ENCODE measurements at places on chromosomes 11 and 22.

DNA sequence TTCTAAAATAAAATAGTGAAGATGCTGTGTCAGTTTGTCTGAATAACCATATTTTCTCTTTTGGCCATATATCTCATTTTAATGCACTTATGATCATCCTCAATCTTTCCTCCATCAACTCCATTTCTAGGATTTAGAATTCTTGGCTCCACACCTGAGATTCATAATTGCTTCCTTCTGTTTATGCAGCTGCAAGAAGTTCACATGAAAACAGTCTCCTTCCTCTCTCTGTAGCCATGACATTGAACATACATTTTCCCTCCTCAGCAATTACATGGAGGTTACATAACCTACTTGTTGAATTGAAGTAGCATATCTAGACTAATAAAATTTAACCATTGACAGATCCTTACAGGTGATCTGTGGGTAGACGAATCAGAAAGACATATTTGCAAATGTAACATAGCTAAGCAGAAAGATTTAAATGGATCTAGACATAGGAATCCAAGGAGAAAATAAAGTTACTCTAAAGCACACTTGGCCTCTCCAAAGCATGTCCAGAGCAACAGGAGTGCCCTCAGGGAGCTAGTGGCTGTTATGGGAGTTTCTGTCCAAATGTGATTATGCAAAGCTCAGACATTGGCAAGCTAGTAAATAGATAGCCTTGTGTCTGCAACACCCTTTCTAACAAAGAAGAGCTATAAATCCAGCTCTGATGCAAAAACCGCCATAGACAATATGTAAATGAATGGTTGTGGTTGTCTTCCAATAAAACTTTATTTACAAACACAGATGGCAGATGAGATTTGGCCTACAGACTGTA lies 119.9 kb upstream of the MPPED2 start:
- no peak for DNase-seq

DNA sequence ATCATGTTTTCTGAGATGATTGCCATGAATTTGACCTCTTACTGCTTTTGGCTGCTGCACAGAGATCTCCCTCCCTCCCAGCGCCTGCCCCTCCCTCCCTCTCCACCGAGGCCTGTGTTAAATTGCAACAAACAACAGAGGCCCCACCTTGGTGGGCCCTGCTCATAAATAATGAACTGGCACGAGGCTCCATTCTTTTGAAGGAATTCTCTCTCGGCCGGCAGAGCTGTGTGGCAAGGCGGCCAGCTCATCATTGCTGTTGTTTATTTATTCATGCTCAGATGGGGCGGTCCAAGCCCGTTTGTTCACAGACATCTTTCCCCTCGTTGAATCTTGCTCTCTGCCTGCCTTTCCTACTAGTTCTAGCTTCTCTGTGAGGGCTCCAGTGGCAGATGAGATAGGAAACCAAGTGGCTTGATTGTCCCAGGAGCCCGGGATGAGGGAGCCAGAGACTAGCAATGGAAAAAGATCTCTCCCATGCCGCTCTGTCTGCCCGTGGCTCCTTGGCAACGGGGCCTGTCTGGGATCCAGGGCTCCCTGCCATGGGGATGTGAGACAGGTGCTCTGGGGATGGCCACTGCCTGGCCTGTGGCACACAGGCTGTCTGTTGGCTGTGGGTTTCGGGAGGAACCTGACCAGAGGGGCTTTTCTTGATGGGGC lies 192.6 kb downstream of the DSCAML1 start:
- no peak for DNase-seq

GRCh38 chr11:67780056-67780455 lies 105.6 kb upstream of the ALDH3B2 start:
- no peak for DNase-seq

- DNase-seq: no peak
These were observed 27.2 kb upstream of the SYT7 start for GRCh38 chr11:61607920-61608599.

DNA sequence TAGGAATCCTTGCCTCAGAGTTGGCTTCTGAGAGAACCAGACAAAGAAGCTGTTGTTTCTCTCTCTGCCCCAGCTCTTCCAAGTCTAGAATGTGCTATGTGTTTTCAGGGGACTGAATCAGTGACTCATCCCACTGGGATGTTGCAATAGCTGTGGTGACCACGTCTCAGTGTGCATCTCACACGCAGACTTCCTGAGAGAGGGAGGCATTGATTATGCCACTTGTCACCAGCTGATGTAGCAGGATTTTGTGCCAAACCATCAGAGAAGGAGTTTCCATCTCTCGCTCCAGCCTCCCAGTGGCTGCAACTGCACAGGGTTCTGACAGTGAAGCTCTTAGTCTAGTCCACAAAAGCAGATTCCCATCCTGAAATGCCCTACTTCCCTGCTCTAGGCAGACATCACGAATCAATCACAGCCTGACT lies 455.8 kb downstream of the MIAT start:
- DNase-seq: peak; percentile 99

GRCh38 chr22:23688571-23688970 lies 2.2 kb upstream of the RGL4 start:
- DNase-seq: no peak

GRCh38 chr11:65589444-65590239 lies 6.0 kb downstream of the KCNK7 start:
- no peak for DNase-seq

DNA sequence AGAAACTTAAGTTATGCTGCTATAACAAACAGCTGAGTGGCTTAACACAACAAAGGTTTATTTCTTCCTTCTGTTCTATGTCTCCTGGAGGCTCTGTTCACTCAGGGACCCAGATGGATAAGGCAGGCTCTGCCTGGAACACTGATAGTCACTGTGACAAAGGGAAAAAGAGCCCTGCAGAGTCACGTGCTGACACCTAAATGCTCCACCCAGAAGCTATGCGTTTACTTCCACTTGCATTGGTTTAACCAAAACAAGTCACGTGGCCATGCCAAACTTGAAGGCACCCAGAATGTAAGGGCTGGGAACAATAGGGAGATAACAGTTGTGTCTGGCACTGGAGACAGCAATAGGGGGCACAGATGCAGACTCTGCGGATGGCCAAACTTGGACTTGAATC lies 3.4 kb upstream of the MS4A15 start:
- DNase-seq: no peak

DNA sequence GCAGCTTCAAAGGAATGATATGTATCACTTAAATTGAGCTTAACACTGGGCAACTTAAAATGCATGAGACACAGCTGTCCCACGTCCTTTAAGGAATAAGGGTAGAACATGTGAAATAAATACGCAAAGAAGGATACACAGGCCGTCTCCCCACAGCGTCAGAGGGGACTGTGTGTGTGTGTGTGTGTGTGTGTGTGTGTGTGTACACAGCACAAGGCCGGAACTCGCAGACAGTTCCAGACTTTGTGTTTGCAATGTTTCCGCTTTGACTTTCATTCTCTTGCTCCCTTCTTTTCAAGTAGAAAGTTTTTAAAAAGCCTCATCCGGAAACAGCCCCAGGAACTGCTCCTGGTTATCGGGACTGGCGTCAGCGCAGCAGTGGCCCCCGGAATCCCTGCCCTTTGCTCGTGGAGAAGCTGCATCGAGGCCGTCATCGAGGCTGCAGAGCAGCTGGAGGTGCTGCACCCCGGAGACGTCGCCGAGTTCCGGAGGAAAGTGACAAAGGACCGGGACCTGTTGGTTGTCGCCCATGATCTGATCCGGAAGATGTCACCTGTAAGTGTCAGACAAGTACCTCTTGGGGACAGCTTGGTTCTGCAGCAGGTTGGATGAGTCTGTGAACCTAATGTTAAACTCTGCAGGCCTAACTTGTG lies 13.3 kb downstream of the FAM118A start:
- no peak for DNase-seq

DNA sequence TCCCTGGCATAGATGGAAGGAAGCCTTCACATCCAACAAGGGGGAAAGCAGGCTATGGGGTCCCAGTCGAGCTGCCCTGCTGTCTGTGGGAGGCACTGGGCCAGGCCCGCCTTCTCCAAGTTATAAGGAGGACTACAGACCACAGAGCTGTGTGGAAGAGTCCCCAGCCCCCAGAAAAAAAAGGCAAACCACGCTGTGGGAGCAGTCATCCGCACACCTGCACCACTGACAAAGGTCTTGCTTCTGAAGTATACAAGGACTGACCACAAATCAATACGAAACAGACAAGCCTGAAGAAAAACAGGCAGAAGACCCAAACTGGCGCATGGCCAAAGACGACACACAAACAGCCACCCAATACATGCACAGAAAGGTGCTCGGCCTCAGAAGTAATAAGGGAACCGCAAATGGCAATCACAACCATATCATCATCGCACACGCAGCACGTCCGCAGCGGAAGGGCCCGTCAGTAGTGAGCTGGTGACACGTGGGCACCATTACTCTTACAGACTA lies 384.1 kb downstream of the CTTN start:
- no peak for DNase-seq

GRCh38 chr22:35131525-35132000 lies 65.6 kb downstream of the ISX start:
- DNase-seq: no peak

DNA sequence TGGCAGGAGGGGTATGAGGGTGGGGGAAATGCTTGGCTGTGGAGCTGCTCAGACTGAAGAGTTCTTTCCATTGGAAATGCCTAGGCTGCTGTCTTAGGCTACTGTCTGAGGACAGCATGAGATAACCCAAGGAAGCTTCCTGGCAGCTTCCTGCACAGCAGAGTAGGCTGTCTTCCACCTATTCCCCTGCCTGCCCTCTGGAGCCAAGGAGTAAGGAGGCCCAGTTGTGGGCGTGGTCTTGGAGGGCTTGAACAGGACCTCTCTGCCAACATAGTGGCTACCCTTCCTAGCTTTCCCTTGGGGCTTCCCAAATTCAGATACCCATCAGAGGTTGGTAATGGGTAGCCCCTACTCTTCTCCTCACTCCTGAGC lies 25.9 kb downstream of the PHLDB1 start:
- no peak for DNase-seq

GRCh38 chr11:27111896-27112295 lies 71.3 kb downstream of the BBOX1 start:
- no peak for DNase-seq

DNA sequence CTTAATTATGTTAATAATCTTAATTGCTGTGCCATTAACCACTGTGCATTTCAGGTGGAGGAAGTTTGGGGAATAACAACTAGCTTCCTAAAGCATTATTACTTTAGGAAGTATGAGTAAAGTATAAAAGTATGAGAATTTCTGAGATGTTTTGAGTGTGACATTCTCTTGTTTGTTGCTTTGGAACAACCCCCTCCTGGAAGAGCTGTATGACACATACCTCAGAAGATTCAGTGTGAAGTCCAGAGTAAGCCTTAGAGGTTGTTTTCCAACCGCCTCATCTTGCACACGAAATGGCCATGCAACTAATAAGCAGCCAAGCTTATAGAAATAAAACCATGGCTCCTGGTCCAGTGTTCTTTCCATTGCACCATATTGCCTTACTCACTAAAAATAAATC lies 21.7 kb downstream of the CCDC81 start:
- DNase-seq: no peak

GRCh38 chr11:44748606-44749005 lies 21.8 kb downstream of the TSPAN18 start:
- DNase-seq: no peak

DNA sequence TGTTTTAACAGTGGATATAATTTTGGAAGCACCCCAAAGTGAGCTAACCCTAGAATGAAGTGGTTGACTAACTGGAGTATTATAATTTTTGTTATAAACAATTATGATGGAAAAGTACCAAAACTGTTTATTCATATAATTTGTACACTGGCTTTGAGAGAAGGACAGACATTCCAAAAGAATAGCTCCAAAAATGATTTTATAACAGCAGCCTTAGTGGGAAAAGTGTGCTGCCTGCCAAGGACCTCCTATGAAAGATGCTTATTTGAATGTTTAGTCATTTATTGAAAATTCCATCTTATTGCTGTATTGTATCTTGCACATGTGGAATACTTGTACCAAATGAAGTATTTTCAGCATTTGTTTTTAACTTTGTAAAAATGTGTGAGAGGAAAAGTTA lies 169.8 kb downstream of the GUCY1A2 start:
- no peak for DNase-seq

DNA sequence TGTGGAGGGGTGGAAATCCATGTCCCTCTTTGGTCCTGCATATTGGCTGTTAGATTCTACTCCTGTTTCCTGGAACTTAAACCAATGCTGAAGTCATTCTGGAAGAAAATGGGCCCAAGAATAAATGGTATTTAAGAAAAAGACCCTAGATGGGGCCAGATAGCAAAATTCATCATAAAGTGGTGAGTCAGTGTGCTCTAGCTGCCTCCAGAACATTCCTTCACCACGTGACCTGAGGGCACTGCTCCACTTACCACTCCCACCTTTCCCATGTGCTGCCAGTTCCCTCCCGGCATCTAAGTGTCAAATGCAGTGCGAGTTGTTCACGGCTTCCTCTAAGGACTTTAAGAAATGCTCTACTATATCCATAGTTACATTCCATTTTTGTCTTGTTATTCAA lies 30.9 kb upstream of the NAP1L4 start:
- no peak for DNase-seq

- DNase-seq: no peak
These were observed 143.5 kb downstream of the MSANTD4 start for GRCh38 chr11:105878510-105878909.

DNA sequence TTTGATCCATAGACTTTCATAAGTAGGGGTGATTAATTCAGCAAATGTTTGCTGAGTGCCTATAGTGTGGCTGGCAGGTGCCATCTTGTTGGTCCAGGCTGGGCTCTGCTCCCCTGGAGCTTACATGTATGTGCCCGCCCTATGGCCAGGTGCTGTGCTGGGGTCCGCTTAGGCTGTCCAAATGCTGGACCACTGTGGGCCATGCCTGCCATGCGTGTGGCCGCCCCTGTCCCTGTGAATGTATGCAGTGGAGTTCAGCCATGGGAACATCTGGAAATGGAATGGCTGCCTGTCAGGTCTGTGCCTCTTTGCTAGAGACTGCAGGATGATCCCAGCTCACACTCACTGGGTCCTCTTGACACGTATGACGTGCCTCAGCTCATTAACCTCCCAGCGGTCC lies 594.6 kb downstream of the TBC1D22A start:
- no peak for DNase-seq

DNA sequence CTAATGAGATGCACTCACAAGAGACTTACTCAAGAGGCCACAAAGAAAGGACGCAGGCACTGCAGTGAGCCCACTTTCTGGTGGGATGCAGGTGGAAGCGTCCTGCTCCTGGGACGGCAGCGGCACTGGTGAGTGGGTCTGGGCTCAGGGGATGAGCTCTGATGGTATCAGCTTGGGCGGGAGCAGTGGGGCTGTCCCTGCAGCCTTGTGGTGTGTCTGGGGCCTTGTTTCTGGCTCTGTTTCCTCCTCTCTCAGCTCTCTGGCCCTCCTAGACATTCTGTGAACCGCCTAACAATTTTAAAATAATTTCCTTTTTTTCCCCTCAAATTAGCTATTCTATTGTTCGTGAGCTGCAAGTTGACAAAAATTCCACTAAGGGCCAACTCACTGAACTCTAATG lies 8.8 kb upstream of the ST14 start:
- no peak for DNase-seq

GRCh38 chr22:27620367-27621154 lies 181.0 kb downstream of the MN1 start:
- no peak for DNase-seq

DNA sequence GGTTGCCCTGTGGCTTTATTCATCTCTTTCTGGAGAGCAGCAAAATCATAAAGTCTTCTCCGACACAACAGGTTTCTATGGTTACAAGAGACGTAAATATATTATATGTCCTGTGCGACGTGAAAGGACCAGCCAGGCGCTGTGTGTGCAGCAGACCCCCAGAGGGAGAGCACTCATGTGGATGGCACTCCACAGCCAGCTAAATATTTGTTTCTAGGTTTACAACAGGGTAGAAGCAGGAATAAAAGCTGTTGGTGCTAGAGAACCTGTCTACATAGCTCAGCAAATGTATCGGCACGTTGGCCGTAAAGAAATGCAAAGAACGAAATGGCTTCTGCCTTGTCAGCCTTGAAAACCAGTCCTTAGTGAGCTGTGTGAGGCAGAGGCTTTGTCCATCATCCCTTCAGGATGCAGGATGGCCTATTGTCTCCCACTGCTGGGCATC lies 133.8 kb upstream of the PITPNB start:
- no peak for DNase-seq
